Cardiac muscle cell (in vitro differentiated cells and primary cell): ENCODE measurements at places on chromosomes 3 and 15. TPM values are rescaled to one million over a fixed set of nuclear protein-coding genes. Genes with fewer than 3 reads are reported as not detected.

DNA sequence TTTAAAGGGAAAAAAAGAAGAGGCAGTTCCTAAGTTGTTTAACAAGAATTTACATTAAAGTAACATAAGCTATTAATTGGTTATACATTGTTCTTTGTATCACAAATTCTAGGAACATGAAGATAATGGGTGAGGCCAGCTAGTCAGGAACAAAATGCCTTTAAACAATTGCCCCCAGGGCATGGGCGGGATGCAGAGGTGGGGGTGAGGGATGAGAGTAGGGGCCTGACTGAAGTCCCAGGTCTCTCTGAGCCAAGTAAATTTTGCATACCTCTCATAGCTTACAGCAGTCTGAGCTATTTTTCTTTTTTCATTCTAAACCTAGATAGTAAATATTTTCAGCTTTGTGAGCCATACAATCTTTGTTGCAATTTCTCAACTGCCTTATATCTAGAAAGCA is 77.8 kb upstream of the RNU6-1 start:
- no peak for DNase-seq
- peaks cover 32% of the 10 kb centered on the region for H3K4me1 ChIP-seq
- no peaks in the 10 kb centered on the region for H3K27me3 ChIP-seq
- H3K4me3 ChIP-seq: no peak overlapping the region
- H3K36me3 ChIP-seq: no peaks in the 10 kb centered on the region

DNA sequence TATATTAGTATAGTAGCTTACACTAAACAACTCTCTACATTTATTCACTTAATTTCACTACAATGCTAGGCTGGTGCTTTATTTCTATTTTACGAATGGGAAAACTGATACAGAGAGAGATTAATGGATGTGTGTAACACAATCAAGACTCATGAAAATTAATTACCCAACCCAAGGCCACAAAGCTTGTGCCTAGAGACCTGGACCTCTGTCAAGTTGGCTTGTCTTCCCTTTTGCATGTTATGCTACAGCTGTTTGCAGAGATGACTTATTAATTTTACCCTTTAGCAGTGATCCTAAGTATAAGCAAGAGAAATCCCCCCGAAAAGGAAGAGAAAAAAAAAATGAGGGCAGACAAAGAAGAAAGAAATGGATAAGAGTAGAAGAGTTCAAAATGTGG is 162.5 kb downstream of the C3orf38 start:
- H3K27me3 ChIP-seq: no peaks in the 10 kb centered on the region
- H3K36me3 ChIP-seq: no peaks in the 10 kb centered on the region
- DNase-seq: peak; percentile 15
- H3K4me1 ChIP-seq: no peaks in the 10 kb centered on the region
- H3K4me3 ChIP-seq: no peak overlapping the region

GRCh38 chr15:25633862-25634261 is 195.0 kb upstream of the UBE3A start:
- peak overlapping the region; percentile 1 for H3K27ac ChIP-seq
- peaks cover 2% of the 10 kb centered on the region for H3K27me3 ChIP-seq
- no peaks in the 10 kb centered on the region for H3K4me1 ChIP-seq
- H3K4me3 ChIP-seq: no peak overlapping the region
- no peaks in the 10 kb centered on the region for H3K36me3 ChIP-seq

DNA sequence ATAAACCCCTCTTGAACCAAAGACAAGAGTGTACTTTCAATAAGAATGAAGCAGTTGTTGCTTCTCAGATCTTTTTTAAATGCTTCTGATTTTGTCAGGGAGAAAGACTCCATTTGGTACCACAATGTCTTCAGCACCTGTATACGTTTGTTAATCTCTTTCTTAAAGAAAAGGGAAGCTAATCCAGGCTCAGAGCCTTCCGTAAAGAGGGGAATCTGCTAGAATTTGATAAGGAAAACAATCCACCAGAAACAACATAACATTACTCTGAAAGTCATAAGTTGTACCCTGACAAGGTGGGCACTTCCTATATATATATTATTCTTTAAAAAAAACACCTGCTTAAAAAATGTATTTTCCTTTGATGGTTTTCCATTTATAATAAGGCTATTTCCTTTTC is 19.8 kb downstream of the SH3BP5 start:
- H3K4me1 ChIP-seq: peaks cover 21% of the 10 kb centered on the region
- no peak for DNase-seq
- H3K27ac ChIP-seq: no peak overlapping the region
- H3K27me3 ChIP-seq: no peaks in the 10 kb centered on the region

DNA sequence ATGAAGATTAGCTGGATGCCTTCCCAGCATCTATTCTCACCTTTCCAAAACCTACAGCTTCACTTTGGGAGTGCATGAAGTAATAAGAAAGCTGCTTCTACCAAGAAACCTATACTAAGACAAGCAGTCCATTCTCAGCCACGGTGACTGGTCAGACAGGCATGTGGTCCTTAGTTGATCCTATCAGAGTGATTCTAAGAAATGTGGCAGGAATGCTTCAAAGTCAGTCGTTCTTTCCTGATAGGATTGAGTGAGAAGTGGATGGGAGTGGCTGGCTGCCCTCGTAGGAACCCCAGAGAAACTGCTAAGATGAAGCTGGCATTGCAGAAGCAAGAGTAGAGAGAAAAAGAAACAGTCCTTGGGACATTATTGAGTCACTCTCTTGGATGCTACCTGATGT is 16.6 kb downstream of the FOXB1 start:
- no peaks in the 10 kb centered on the region for H3K4me1 ChIP-seq
- no peak overlapping the region for H3K27ac ChIP-seq
- no peak overlapping the region for H3K4me3 ChIP-seq
- no peaks in the 10 kb centered on the region for H3K36me3 ChIP-seq
- no peak for DNase-seq
- H3K27me3 ChIP-seq: no peaks in the 10 kb centered on the region

GRCh38 chr3:196686436-196686835 is 25.6 kb downstream of the CEP19 start:
- no peak overlapping the region for H3K27ac ChIP-seq
- no peaks in the 10 kb centered on the region for H3K36me3 ChIP-seq
- no peaks in the 10 kb centered on the region for H3K4me1 ChIP-seq
- no peaks in the 10 kb centered on the region for H3K27me3 ChIP-seq
- no peak overlapping the region for H3K4me3 ChIP-seq

- no peak for DNase-seq
- no peaks in the 10 kb centered on the region for H3K36me3 ChIP-seq
- H3K4me3 ChIP-seq: no peak overlapping the region
- no peaks in the 10 kb centered on the region for H3K4me1 ChIP-seq
These were observed 58.2 kb downstream of the NR2F2 start for GRCh38 chr15:96388673-96389072.

DNA sequence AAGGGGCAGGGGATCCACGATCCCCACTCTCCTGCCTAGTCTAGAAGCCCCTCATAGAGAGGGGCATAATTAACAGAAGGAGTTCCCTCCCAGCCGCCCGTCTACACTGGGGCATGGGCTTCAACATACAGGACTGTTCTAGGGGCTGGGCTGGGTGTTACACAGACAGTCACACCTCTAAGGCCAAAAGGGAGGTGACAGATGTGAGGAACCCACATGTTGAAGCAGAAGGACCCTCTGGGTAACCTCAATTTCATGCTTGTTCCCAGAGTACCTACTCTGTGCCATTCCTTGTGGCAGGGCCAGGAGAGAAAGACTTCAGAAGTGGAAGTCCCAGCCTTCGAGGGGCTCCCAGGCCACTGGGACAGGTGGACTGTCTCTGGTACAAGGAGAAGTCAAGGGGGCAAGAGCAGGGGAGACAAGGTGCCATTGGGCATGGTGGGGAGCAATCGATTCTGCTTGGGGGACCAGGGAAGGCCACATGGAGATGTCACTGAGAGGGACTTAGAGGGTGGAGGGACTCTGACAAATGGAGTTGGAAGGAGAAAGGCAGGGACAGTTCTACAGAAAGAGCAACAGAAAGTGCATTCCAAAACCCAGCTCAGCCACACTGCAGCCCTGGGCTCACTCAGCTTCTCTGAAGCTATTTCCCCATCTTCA is 71.3 kb downstream of the CPN2 start:
- H3K4me1 ChIP-seq: peaks cover 8% of the 10 kb centered on the region
- H3K27ac ChIP-seq: no peak overlapping the region

GRCh38 chr15:65423976-65424679 is 1.4 kb upstream of the IGDCC4 start:
- no peaks in the 10 kb centered on the region for H3K36me3 ChIP-seq
- H3K4me3 ChIP-seq: no peak overlapping the region
- peaks cover 10% of the 10 kb centered on the region for H3K27me3 ChIP-seq
- no peak for DNase-seq

GRCh38 chr3:129697229-129697969 is 90.9 kb upstream of the PLXND1 start:
- H3K4me3 ChIP-seq: no peak overlapping the region
- H3K36me3 ChIP-seq: no peaks in the 10 kb centered on the region
- no peaks in the 10 kb centered on the region for H3K4me1 ChIP-seq
- no peak for DNase-seq

- H3K4me1 ChIP-seq: peaks cover 31% of the 10 kb centered on the region
- no peak overlapping the region for H3K27ac ChIP-seq
- H3K27me3 ChIP-seq: no peaks in the 10 kb centered on the region
These were observed 124.2 kb downstream of the SHQ1 start for GRCh38 chr3:72724070-72724469.

DNA sequence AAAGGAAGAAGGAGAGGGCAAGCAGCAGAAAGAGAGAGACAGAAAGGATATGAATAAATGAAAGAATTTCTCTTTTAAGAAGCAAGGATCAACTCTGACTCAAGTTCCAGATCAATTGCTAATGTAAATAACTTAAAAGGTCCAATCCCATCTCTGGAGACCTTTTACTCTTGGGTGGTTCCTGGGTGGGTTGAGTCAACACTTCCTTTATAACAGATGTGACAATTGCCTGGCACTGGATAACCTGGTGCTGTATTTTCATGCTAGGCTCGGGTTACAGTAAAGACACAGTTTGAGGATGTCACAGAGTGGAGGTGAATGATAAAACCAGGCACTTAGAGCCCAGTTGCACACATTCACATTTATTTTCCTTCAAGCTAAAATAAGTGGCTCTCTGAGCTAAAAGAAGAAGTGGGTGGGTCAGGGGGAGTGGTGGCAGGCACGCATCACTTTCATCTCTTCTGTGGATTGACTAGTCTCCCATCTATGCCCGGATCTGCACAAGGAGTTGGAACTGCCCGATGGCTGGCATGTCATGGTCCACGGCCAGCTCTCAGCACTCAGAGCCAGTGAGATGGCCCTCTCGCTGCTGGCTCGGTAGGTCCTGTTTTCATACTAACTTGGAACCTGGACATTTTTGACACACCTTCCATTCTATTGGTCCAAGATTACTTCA is 465.8 kb downstream of the FOXP1 start:
- H3K36me3 ChIP-seq: no peaks in the 10 kb centered on the region
- no peaks in the 10 kb centered on the region for H3K27me3 ChIP-seq
- no peak for DNase-seq

DNA sequence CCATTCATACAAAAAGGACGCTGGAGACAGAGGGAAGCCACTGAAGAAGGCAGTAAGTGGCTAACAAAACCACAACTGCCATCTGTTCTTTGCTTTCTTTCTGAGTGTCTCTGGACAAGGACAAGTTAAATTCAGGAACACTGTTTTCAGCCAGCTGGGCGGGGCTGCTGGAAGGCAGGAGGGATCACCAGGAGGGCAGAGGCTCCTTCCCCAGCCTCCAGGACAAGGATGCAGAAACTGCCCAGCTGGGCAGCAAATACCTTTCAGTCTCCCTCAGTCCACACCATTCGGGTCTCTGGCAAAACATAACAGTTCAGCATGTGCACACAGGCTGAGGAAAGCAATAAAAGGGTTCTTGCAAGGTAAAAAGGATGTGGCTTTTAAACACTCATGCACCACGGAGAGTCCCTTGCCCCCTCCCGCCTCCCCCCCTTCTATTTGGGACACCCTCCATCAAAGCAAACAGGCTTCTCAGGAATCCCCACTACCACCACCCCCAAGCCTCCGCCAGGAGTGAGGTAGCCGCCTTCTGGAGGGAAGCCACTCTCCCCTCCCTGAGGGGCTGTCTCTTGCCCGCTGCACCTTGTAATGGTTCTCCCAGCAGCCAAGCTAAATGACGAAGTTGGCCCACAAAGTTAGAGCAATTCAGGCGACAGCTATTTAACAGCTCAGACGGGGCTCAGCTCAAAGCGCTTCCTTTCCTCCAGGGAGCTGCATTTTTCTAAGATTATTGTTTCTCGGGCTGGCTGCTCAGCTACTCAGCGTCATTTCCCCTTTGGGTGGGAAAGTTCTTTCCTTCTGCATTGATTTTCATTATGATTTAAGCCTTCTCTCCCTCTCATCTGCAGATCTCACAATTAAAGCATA is 3.8 kb downstream of the HEG1 start:
- no peaks in the 10 kb centered on the region for H3K36me3 ChIP-seq
- H3K4me1 ChIP-seq: peaks cover 60% of the 10 kb centered on the region
- DNase-seq: peak; percentile 79
- H3K27ac ChIP-seq: peak overlapping the region; percentile 83

DNA sequence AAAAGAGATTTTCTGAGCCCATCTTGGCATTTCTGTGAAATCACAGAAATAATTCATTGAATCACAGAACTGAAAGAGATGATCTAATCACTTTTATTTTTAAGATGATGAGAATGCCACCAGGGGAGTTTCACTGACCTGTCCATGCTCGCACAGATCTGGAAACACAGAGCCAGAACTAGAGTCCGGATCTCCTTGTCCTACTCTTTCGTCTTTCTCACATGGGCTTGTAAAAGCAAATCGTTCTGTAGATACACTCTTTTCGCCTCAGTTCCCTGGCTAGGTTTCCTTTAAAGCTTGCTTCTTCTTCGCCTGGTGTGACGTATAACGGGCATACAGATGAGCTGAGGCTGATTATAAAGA is 122.5 kb upstream of the SPRED1 start:
- no peaks in the 10 kb centered on the region for H3K4me1 ChIP-seq
- H3K4me3 ChIP-seq: no peak overlapping the region
- DNase-seq: no peak
- H3K36me3 ChIP-seq: no peaks in the 10 kb centered on the region
- H3K27ac ChIP-seq: no peak overlapping the region

DNA sequence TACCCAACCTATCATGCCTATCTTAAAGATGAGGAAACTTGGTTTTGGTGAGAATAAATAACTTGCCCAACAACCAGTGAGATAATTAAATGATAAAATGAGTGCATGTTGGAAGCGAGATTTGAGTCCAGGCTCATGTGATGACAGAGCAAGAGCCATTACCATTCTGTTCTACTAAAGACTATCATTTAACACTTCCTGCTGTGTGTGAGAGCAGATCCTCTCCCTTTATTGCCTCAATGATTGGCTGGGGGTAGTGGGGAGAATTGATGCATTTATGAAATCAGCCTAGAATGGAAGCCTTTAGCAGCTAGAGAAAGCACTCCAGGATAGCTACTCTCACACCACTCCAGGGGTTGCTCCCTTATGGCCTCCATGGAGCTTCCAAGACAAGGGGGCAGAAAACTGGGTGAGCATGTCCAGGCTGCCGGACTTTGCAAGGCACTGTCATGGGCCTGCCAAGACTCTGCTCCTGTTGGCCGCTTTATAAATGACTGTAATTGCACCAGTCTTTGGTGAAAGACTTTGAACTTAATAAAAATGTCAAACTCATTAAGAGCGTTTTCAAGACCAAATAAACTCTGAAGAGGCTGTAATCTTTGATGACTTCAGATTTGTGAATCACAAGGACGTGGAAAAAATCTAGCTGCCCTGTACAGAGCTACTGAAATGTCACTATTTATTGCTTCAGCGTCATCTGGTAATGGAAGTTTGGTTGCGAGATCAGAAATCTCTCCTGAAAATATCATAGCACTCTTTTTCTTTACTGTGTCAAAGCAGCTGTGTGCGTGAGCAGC is 209.1 kb upstream of the NR2E3 start:
- no peaks in the 10 kb centered on the region for H3K27me3 ChIP-seq
- H3K4me1 ChIP-seq: peaks cover 10% of the 10 kb centered on the region
- H3K27ac ChIP-seq: no peak overlapping the region
- DNase-seq: no peak

The GASK1A gene
- 0.78 and 0.80 TPM in 2 replicates for total RNA-seq

The PPM1M gene
- 4.8 and 13.1 TPM in 2 replicates for total RNA-seq

The ARL13B gene
- 5.4 and 6.8 TPM in 2 replicates for total RNA-seq

The SYNPR gene
- total RNA-seq: 0.36 and 0.60 TPM in 2 replicates

The DGKG gene
- 0.15 and 0.92 TPM in 2 replicates for total RNA-seq

The INSYN1 gene
- 9.6 and 15.8 TPM in 2 replicates for total RNA-seq

The MASP1 gene
- total RNA-seq: 397 and 507 TPM in 2 replicates

The VPS39 gene
- total RNA-seq: 41.9 and 56.4 TPM in 2 replicates

The SNAP23 gene
- 13.3 and 30.2 TPM in 2 replicates for total RNA-seq
